ENCODE measurements at places on chromosomes 7 and 10.
A peak's percentile ranks its signal among the peaks of the same experiment; 100 is the strongest.

GRCh38 chr7:148962440-148962822 lies 65.9 kb downstream of the PDIA4 start:
- no peak for DNase-seq

DNA sequence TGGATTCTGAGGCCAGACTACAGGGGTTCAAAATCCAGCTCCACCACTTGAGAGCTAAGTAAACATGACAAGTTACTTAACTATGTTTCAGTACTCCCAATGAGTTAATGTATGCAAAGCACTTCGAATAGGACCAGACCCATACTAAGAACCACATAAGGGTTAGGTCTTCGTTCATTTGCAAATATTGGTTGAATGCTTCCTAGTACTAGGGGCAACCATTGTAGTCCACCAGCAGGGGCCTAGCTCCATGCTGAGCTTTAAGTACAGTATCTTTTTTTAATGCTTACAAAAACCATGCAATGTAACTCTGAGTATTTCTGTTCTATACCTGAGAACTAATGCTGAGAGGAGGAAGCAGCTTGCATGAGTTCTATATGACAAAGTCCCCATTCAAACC lies 80.4 kb upstream of the PDE1C start:
- no peak for DNase-seq

- no peak for DNase-seq
Measured at GRCh38 chr7:141397236-141398163, 153.7 kb upstream of the AGK start.

GRCh38 chr10:43225004-43225786 lies 41.7 kb downstream of the RASGEF1A start:
- DNase-seq: no peak

GRCh38 chr7:102951839-102952238 lies 39.0 kb downstream of the LRRC17 start:
- DNase-seq: no peak

GRCh38 chr7:112383671-112384417 lies 66.4 kb upstream of the IFRD1 start:
- DNase-seq: peak; percentile 51

- DNase-seq: peak; percentile 69
Measured at GRCh38 chr10:26334932-26335573, 103.1 kb upstream of the APBB1IP start.

DNA sequence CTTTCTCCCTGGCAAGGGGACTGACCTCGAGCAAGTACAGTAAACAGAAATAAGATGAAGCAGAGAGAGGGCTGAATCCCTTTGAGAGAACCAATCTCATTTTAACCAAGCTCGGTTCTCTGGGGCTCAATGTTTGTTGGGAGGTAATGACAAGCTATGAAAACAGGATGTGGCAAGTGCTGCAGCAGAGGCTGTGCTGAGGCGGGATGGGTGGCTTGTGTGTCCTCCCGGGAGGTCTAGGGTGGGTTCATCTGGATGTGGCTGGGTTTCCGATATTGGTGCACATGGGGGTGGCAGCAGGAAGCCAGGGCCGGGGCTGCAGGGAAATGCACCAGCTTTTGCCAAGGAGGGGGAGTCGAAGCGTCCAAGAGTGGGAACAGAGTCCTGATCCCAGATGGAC lies 84.5 kb downstream of the AOAH start:
- DNase-seq: no peak

GRCh38 chr7:45068236-45069023 lies 20.3 kb downstream of the NACAD start:
- no peak for DNase-seq

- DNase-seq: no peak
Measured at GRCh38 chr10:100037758-100038315, 28.1 kb upstream of the DNMBP start.

DNA sequence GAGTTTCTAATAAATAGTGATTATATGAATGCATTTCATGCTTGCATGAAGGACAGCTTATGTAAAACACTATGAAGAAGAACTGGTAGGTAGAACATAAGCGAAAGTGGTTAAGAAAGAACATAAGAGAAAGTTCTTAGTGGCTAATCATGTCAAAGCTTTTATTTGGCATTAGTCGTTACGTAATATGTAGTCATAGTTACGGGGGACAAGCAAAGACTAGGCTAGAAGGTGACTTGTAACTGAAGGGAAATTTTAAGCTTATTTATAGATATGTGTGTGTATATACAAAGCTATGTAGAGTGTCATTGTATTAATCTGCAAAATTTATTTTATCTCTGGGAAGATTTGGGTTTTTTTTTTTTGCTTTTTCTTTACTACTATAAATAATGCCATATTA lies 36.9 kb downstream of the CAPZA2 start:
- no peak for DNase-seq

GRCh38 chr7:35508623-35509400 lies 186.1 kb downstream of the HERPUD2 start:
- peak; percentile 6 for DNase-seq

DNA sequence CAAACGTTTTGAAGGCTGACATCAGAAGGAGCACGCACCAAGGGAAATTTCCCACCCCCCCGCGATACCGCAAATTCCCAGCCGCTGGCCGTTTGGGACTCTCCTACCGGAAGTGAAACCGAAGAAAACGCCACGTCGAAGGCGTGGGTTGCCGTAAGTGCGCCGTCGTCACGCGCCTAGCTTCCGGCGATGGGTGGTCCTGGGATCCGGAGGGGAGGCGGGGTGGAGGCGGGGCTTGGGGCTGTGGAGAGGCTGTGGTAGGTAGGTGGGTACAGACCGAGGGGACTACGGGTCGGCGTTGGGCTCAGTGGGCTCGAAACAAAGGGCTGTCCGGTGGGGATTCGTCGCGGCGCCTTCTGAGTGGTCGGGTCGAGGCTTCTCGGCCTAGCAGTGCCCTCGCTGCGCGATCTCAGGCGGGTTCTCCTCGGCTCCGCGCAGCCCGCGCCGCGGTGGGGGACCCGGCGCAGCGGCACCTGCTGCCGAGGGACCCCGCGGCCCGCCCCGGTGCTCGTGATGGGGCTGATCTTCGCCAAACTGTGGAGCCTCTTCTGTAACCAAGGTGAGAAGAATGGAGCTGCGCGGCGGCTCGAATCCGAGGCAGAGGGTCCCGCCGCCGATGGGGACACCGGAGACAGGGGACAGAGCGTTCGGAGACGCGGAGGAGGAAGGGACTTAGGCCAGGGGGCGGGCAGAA lies at the start of gene ARL5B:
TSS of gene ARL5B (plus strand) at position 307 of the 694 bp plus-strand sequence. CDS start at position 514, 207 bp downstream.
- DNase-seq: peak; percentile 94

GRCh38 chr7:30184791-30185487 lies 50.2 kb downstream of the MTURN start:
- no peak for DNase-seq

Data from HT-29 (cell line).